ENCODE measurements at places on chromosomes 13 and 19. TPM values are rescaled to one million over a fixed set of nuclear protein-coding genes. Genes with fewer than 3 reads are reported as not detected.

GRCh38 chr13:32881777-32882145 lies 134.5 kb upstream of the KL start:
- DNase-seq, result no peak

DNA sequence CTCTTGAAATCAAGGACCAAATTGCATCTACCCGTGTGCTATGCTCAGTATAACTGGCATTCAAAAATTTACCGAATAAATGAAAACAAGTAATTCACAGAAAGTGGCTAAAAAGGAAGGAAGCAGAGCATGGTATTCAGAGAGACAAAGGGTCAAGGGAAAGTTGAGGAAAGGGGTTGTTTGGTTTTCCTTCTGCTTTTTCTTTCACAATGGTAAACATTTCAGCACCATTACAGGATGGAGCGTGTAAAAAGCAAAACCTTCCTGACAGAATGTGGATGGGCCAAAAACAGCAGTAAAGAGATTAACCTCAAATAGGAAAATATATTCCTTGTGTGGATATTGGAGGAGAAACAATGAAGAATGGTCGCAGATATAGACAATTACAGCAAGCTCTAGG lies 14.8 kb downstream of the DIAPH3 start:
- DNase-seq, result no peak

Gene PNPLA6
- polyA plus RNA-seq, result 17.1 TPM

DNA sequence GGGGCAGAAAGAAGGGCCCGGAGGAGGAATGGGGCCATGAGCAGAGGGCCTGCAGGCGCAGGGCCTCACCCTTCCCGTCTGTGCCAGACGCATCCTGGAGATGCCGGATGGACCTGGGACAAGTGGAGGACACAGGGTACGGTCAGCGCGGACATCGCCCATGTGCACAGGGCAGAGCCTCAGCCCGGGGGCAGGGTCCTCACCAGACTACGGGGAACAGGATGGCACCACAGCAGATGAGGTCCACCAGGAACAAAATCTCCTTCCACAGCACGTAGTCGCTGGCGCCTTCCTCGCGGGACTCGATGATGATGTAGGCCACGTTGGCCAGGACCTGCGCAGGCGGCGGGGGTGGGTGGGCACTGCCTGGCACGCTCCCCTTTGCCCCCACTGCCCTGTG lies 5.6 kb downstream of the GPR108 start:
- DNase-seq, result no peak

DNA sequence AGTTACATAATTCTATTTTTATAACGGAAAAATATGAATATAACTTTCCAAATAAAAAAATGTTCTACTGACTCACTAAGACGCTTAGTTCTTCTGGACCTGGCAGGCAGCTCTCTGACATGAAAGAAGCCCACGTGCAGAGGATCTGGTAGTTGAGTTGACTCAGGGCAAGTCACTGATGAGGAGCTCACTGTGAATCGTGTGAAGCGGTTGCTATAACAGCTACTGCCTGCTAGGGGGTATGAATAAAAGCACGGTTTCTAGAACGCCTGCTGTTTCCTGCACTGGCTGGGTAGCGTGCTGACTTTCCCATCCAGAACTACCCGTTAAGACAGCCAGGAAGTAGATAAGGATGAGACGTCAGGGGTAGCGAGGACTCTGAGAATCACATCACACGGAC lies 54.7 kb upstream of the WASF3 start:
- no peak for DNase-seq

DNA sequence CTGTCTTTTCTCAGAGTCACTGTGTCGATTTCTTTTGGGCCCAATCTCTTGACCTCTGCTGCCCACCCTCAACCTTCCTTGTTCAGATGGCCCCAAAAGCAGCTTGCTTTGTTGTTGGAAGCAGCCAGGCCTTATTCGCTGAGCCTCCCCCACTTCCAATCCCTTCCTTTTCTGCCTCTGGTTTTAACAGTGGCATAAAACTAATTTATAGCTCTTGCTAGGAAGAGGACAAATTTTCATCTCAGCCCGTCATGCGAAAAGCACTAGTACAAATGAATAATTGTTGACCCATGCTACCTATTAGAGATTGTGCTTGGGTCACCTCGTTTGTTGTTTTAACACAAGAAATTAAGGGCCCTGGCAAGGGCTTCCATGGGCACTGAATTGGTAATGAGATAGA lies 51.1 kb downstream of the SIAH3 start:
- DNase-seq, result no peak

Gene PNMA8B
- polyA plus RNA-seq, result not detected

GRCh38 chr13:90768116-90768515 lies 579.4 kb upstream of the MIR17HG start:
- no peak for DNase-seq

DNA sequence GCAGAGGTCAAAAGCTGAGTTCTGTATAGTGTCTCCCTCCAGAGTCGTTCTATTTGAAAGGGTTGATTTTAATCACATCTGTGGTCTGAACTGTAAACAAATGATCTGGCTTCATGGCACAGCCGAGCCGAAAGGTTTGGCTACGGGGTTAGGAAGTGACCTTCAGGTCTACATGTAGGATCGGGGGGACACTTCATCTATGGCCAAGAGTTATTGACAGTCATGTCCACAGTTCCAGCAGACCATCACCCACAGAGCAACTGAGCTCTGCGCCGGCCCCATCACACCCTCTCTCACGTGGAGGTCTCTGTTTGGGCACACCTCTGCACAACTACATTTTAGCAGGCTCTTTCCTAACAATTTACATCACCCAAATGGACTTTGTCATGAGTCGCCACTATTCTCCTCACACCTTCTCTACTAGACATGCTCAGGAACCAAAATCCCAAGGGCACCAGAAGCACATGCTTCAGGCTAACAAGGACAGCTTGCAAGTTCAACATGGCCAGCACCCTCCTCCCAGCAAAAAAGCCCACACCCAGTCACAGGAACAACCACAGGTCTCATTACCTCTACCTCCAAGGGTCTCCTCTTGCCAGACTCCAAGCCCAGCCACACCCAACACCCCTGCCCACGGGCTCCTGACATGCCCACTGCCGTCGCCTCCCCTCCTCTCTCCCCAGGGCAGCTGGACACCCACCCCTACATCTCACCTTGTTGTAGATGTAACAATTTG lies 36.1 kb upstream of the EPHX3 start:
- DNase-seq, result no peak

Gene COQ8B
- polyA plus RNA-seq, result 17.3 TPM

Gene MUC16
- 0.02 TPM for polyA plus RNA-seq

GRCh38 chr13:99995104-99995588 lies 13.6 kb downstream of the ZIC2 start:
- DNase-seq, result no peak

DNA sequence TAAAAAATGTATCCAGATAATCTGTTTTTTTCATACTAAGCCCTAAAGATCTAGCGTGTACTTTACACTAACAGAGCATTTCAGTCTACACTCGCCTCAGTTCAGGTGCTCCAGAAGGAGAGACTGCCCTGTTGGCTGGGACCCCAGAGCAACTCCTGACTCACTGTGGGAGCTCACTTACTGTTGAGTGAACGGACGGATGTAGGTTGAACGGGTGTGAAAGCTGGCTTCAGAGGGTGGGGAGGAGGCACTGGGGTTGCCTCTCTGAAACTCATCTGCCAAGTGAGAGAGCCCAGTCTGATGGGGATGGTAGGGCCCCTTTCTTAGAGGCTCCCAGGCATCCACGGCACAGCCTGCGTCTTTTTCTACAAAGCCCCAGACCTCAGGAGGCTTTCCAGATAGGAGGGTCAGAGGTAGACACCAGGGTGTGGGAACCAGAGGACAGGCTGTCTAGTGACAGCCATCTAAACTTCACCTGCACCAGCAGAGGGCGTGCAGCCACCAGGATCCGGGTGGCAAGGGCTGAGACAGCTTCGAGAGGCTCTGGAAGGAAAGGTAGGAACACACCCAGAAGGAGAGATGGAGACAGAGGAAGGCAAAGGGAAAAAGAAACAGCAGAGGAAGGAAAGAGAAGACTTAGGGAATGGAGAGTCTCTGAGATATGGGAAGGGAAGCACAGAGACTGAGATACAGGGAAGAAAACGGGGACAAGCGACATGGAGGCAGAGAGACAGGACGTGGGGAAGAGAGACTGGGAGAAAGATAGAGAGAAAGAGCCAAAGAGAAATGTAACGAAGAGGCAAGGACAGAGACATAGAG lies 3.7 kb downstream of the KASH5 start:
- DNase-seq, result peak; percentile 74

- DNase-seq, result no peak
Observed at GRCh38 chr13:31761951-31762350, 22.6 kb downstream of the RXFP2 start.

GRCh38 chr19:32896516-32897214 lies 27.1 kb upstream of the SLC7A9 start:
- no peak for DNase-seq

Gene PLEKHA4
- polyA plus RNA-seq, result 2.7 TPM

- no peak for DNase-seq
Observed at GRCh38 chr19:21603431-21604231, 98.2 kb downstream of the ZNF429 start.

DNA sequence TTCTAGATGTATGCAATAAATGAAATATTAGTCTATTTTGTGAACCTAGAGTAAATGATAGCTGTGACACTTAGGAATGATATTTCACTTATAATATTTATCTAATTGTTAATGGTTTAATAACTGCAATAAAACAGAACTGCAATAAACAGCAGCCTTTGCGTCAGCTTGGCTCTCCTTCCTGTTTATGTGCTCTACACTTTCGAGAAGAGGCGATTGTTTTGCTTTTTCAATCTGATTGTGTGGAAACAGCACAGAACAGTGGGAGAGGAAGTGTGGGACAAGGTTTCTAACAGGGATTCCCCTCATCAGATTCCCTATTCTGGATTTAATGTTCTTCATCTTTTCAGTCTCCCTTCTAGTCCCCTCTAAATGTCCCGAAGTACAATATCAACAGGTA lies 17.3 kb upstream of the TRPC4 start:
- no peak for DNase-seq

GRCh38 chr13:36736119-36736726 lies 62.4 kb downstream of the SERTM1 start:
- peak; percentile 3 for DNase-seq

Gene PRODH2
- polyA plus RNA-seq, result not detected

DNA sequence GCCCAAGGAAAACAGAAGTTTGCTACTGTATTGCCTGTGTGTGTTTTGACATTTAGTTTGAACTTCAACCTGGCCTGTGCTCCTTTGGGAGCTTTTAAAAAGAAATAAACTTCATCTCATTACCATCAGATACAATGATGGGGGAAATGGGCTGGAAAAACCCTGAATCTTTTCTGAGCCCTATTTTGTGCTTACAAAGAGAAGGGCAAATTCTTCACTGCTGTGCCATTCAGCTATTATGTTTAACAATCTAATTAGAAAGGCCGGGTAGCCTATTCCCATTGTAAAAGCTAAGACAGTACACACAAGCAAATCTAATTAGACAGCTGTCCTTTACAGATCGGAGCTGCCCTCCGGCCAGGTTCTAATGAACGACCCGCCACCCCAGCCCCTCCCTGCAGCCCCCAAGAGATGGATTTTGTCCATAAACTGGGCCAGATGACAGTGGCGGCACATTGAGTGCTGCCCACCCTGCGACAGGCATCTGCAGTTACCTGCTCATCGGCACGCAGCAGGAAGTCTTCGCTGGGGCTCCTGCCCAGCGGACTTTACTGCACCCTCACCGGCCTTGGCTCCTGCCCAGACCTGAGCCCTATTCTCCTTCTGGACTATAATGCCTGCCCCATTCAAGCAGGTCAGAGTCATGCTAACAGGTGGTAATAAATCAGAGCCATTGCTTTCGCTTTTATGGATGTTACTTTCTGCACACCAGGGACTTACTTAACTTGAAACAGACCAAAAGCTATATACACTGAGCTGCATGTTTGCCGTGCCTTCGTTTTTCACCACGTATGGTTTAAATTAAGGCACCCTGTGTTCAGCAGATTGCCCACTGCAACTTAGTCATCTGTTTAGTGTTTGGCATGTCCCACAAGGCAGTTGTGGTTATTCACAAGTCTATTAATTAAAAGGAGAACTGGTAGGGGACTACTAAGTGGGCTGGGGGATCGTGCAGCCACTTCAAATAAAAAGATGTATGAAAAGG lies 549.6 kb downstream of the FGF9 start:
- DNase-seq, result no peak

GRCh38 chr13:27919659-27919933 lies 204 bp upstream of the PDX1 start:
- no peak for DNase-seq

DNA sequence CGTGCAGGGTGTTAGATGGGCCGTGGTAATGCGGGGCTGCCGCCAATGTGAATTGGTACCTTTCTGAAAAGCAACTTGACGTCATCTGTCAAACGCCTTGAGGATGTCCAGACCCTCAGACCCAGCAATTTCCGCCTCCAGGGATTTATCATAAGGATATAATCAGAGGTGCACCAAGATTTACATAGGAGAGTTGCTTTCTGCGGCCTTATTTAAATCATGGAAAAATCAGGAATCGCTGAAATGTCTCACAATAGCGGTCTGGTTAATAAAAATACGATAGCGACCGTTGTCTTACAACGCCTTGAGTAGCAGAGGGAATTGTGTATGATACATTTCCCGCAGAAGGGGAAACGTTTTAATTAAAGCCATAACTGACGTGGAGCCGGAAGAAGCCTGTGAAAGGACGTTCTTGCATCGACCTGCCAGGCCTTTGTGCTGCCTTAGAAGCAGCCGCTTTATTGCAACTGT lies 32.3 kb upstream of the NDUFS7 start:
- DNase-seq, result no peak

DNA sequence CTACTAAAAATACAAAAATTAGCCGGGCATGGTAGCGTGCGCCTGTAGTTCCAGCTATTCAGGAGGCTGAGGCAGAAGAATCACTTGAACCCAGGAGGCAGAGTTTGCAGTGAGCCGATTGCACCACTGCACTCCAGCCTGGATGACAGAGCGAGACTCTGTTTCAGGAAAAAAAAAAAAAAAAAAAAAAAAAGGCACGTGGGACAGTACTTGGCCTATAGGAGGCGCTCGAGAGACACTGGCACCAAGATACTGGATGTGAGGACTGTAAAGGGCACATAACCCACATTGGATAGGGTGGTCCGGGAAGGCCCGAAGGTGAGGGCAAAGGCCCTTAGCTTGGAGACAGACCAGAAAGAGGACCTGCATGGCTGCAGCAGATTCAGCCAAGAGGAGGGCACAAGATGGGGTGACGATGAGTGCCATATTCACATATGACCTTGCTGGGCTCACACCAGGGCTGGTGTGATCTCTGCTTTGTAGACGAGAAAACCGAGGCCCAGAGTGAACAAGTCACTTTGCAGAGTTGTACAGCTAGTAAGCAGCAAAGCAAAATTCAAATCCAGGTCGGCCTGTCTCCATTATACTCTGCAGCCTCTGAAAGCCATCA lies 89.4 kb downstream of the DPF1 start:
- DNase-seq, result no peak

DNA sequence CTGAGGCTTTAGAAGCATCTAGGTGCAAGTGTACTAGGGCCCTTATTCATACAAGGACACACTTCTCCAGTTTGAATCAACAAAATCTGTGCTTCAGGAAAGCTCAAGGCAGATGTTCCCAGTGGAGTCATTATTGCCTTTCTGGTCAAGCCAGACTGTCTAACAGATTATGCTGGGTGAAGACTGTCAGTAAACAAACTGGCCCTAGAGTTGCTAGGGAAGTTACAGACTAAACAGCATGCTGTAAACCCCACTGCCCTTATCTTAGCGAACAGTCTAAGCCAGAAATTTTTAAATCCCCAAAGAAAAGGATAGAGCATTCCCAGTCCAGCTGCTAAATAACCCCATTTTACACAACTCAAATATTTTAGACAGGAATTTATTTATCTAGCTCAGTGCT lies 1701.3 kb upstream of the PRR20A start:
- no peak for DNase-seq

GRCh38 chr19:48938256-48938655 lies 4.8 kb downstream of the DHDH start:
- DNase-seq, result no peak

GRCh38 chr19:32475141-32476031 lies 69.8 kb downstream of the DPY19L3 start:
- no peak for DNase-seq
